Liver (tissue), 10 donors: ENCODE measurements at places on chromosomes 4 and X. TPM values are rescaled to one million over a fixed set of nuclear protein-coding genes. Genes with fewer than 3 reads are reported as not detected.

AMBN gene
- not detected for polyA plus RNA-seq

FBXO8 gene
- 15.0 TPM for polyA plus RNA-seq

- H3K27ac ChIP-seq, result no peak overlapping the region
- no peak overlapping the region for H3K4me3 ChIP-seq
- no peak for DNase-seq
- H3K4me1 ChIP-seq, result no peaks in the 10 kb centered on the region
- no peaks in the 10 kb centered on the region for H3K27me3 ChIP-seq
These were observed 34.7 kb upstream of the ASMTL start for GRCh38 chrX:1487401-1487800.

DNA sequence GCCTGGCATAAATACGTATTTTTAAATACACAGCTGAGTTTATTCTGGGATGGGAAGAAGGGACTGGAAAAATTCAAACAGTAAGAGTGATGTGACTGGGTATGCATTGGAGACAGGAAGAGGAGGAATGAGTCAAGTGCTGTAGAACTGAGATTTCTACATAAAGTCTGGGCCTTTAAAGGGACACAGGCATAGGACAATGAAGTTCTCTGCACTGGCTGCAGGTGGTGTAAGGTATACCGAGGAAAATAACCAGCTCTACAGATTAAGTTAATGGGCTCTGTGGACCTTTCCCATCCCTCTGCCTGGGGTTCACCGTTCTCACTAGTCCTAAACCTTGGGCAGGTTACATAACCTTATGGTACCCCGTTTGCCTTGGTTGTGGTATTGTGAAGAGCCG is 68.7 kb downstream of the DHX15 start:
- H3K27ac ChIP-seq, result no peak overlapping the region
- DNase-seq, result no peak
- peaks cover 2% of the 10 kb centered on the region for H3K36me3 ChIP-seq
- no peaks in the 10 kb centered on the region for H3K27me3 ChIP-seq

DNA sequence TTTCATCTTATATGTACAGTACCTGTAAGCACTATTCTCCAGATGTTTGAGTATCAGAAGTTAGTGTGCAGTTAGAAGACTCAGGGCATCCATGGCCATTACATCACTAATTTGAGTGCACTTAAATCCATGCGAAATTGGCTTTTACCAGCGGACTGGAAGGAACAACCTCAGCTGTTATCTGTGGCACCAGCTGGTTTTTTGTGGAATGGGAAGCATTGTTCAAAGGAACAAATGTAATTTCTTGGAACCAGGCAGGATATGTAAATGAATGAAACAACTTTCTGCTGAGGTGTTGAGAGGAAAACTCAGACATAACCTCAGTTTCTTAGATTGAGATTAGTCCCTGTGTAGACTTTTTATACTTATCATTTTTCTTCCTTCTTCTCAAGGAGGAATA is 60.2 kb downstream of the PDGFRA start:
- H3K4me3 ChIP-seq, result no peak overlapping the region
- no peak for DNase-seq
- no peaks in the 10 kb centered on the region for H3K27me3 ChIP-seq
- no peaks in the 10 kb centered on the region for H3K36me3 ChIP-seq

DNA sequence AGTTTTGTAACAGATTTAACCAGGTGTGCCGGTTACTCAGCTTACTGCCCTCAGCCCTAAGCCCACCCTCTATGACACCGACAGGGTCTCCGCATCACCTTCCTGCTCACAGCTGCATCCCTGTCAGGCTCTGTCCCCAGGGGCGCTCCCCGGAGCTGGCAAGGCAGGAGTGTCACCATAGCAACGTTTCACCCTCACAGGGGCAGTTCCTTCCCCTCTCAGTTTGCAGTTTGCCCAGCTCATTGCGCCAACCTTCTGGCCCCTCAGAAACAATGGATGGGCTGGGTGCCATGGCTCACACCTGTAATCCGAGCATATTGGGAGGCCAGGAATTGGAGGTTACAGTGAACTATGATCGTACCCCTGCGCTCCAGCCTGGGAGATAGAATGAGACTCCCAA is 42.6 kb downstream of the RGS12 start:
- H3K27me3 ChIP-seq, result no peaks in the 10 kb centered on the region
- peak; percentile 22 for DNase-seq
- H3K27ac ChIP-seq, result no peak overlapping the region
- no peaks in the 10 kb centered on the region for H3K36me3 ChIP-seq
- H3K4me3 ChIP-seq, result no peak overlapping the region

DNA sequence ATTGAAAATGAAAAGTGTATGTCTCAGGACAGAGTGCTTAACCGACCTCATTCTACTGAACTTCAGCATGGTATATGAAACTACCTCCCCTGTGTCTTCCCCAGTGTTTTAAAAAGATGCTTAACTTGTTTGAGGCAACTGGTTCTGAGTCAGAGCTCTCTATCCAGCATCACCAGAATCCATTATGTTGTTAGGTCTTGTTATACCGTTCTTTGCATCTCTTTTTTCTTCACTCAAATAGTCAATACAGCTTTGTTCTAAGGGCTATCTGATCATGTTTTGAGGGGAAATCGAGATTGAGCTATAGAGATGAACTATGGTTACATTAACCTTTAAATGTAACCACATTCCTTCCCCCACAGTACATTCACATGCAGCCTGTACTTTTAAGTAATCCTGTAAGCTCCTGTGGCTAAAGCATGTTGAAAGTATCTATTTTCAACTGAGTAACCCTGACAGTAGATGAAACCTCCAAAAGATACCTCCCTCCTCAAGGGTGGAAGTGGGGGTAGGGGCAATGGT is 514.4 kb downstream of the RPA4 start:
- H3K4me1 ChIP-seq, result no peaks in the 10 kb centered on the region
- no peaks in the 10 kb centered on the region for H3K27me3 ChIP-seq
- no peak overlapping the region for H3K27ac ChIP-seq
- H3K36me3 ChIP-seq, result no peaks in the 10 kb centered on the region
- no peak overlapping the region for H3K4me3 ChIP-seq
- DNase-seq, result no peak

- no peak for DNase-seq
- no peaks in the 10 kb centered on the region for H3K36me3 ChIP-seq
- no peaks in the 10 kb centered on the region for H3K27me3 ChIP-seq
- H3K27ac ChIP-seq, result no peak overlapping the region
- no peak overlapping the region for H3K4me3 ChIP-seq
These were observed 16.6 kb downstream of the SAT1 start for GRCh38 chrX:23799469-23800065.

- DNase-seq, result no peak
- H3K4me3 ChIP-seq, result no peak overlapping the region
- no peaks in the 10 kb centered on the region for H3K36me3 ChIP-seq
These were observed 44.0 kb downstream of the ARHGEF6 start for GRCh38 chrX:136736690-136737089.

- peak; percentile 91 for DNase-seq
- H3K4me1 ChIP-seq, result peaks cover 26% of the 10 kb centered on the region
- peak overlapping the region; percentile 83 for H3K4me3 ChIP-seq
- peaks cover 11% of the 10 kb centered on the region for H3K36me3 ChIP-seq
These were observed 615 bp upstream of the CDK16 start for GRCh38 chrX:47217852-47218279.
